ENCODE measurements at places on chromosomes 1 and 21.

DNA sequence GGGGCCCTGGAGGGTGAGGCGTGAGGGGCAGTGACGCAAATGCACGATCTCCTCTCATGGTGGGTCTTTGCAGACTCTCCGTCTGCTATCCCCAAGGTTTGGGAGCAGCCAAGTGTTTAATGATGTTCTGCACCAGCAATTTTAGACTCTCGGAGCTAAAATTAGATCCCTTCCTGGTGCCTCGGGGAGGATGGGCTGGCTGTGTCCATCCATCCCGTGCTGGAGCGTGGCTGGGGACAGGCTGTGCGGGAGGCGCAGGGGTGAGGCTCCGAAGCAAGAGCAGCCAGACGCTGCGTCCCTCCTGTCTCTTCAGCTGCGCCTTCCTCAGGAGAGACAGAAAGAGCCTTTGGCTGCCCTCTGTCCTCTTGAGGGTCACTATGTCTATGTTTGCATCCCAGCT is 387.6 kb downstream of the CAMTA1 start:
- DNase-seq = no peak

- DNase-seq = peak; percentile 22
These were observed 697 bp downstream of the SLC22A15 start for GRCh38 chr1:115976921-115977498.

DNA sequence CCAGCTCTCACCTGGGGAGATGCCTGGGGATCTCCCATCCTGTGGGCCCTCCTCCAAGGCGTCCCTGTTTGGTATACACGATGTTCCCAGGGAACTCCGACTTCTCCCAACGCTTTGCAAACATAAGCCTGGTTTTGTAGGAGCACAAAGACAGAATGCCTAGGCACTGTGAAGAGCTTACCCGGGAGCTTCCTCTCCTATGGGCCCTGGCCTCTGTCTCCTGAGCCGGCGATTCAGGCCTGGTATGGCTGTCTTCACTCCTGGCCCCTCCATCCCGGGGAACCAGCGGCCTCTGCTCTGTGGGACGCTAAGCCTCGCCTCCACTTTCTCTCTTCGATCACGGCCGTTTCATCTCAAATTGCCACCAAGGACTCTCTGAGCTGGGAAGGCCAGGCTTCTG is 59.6 kb upstream of the ACTRT2 start:
- DNase-seq = no peak

GRCh38 chr1:56003846-56004245 is 575.5 kb downstream of the PLPP3 start:
- DNase-seq = no peak

DNA sequence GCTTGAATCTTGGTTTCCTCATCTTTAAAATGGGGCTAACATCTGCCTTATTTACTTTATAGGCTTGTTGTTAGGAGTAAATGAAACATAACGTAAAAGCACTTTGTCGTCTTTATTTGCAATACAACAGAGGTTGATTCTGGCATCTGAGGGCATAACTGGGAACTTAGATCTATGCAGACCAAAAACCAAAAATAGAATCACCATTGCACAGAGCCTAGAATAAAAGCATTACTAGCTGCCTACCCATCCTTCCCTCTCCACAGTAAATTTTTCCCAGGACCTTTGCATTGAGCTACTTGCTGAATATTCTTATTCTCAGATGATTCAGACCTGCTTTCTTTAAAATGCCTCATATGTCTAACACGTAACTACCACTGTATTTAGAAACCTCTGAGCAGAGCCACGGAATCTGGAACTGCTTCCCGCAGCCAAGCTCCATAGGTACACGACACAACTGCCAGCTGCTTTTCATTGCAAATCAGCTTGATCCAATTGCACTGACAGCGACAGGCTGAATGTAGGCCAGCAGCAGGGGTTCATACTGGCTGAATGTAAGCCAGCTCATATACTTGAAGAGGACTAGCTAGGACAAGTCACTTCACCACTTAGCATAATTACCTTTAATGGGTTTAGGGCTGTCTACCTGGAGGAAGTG is 33.2 kb upstream of the SERBP1 start:
- DNase-seq = no peak

- no peak for DNase-seq
These were observed 72.0 kb downstream of the UMODL1 start for GRCh38 chr21:42143111-42143510.

GRCh38 chr1:53585129-53585528 is 125.9 kb downstream of the DMRTB1 start:
- peak; percentile 39 for DNase-seq

- DNase-seq = no peak
These were observed 866.3 kb upstream of the B3GALT2 start for GRCh38 chr1:194052514-194053338.

- DNase-seq = peak; percentile 75
These were observed 221.4 kb upstream of the PKN2 start for GRCh38 chr1:88462488-88463261.

GRCh38 chr1:220873868-220874655 is 5.2 kb upstream of the HLX start:
- DNase-seq = peak; percentile 69

DNA sequence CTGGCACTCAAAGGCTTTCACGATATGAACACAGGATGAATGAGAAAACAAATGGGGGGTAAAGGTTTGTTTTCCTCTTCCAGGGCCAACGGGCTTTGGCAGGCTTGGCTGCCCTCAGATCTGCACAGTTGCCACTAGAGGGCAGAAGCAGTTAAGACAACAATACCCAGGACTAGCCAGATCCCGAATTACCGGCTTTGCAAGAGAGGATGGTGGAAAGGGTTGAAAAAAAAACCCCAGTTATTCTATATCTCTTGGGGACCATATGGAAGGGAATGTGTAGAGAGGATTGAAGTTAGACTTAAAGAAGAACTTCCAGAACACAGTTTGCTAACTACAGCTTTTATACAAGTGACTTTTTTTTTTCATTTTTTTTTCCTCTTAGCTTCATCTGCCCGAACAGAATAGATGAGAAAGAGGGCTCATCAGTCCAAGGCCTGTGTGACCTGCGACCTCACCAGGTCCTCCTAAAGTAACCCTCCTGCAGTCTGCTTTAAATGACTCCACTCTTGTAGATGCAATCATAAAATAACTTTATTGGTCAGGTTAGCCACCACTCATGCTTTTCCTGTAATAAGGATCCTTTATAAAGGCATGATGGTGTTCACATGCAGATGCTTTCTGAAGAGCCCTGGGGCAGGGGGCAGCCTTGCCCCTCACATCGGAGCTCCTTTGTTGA is 10.7 kb downstream of the FMOD start:
- peak; percentile 94 for DNase-seq

DNA sequence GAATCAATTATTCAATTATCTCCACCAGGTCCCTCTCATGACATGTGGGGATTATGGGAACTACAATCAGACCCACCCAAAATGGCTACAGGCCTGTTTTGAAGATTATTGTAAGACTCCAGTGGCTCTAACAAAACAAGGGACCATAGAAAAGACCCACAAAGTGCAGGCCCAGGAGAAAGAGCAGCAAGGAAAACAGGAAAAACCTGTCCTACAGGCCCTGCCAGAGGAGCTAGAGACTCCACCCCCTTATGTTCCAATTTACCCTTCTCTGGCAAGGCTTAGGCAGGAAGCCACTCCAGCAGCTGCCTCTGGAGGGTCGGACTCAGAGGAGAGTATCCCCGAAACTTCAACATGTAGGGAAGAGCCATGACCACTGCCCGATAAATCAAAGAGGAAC is 96.5 kb downstream of the LIPI start:
- DNase-seq = peak; percentile 20

- no peak for DNase-seq
These were observed 49.4 kb downstream of the NFIA start for GRCh38 chr1:61131716-61132115.

- no peak for DNase-seq
These were observed 19.1 kb downstream of the SPOCD1 start for GRCh38 chr1:31796707-31797106.

DNA sequence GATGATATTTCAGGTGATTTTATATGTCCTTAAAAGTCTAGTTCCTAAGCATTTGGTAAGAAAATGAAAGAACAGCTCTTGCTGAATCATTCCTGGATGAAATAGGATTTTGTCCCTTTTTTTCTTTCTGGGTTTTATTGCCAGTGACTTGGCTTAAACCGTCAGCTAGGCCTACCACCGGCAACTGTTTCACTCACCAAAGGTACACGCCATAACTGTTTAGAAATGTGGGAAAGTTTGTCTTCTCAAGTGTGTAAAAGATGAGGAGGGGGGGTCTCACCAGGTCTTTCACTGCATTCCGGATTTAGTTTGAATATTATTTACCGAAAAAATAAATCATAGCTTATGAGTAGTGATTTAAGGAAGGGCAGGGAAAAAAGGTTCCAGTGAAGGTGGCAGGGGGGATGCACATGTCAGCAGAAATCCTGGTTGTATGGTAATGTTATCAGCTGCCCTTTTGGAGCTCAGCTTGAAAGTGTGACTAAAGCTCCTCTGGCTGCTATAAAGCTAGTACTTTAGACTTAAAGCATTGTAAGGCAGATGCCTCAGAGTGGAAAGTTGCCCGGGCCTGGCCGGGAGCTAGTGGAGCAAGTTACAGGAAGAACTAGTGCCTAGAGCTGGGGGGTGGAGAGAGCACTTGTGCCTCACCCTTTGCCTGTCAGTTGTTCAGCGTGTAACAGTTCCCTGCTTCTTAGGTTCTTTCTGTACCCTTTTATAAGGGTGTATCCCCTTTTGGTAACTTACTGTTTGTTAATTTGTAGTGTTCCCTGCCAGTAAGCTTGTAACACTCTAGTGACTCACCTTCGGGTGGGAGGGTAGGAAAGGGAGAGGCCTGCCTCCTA is 3.1 kb downstream of the ATP1A1 start:
- peak; percentile 87 for DNase-seq

DNA sequence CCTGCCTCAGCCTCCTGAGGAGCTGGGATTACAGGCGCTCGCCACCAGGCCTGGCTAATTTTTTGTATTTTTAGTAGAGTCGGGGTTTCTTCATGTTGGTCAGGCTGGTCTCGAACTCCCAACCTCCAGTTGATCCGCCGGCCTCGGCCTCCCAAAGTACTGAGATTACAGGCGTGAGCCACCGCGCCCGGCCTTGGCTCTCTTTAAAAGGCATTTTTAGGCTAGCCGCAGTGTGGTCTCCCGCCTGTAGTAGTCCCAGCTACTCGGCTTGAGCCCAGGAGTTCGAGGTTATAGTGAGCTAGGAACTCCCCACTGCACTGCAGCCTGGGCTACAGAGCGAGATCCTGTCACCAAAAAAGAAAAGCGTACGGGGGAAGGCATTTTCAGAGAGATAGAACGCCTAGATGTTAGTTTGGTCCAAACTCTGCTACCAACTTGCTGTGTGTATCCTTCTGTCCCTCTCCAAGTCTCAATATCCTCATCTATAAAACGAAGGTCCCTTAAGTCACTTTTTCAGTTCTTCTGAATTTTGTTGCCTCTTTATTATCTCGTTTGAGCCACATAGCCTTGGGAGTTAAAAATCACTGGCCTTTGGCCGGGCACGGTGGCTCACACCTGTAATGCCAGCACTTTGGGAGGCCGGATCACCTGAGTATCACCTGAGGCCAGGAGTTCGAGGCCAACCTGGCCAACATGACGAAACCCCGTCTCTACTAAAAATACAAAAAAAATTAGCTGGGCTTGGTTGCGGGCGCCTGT is 734 bp downstream of the MED18 start:
- peak; percentile 41 for DNase-seq

DNA sequence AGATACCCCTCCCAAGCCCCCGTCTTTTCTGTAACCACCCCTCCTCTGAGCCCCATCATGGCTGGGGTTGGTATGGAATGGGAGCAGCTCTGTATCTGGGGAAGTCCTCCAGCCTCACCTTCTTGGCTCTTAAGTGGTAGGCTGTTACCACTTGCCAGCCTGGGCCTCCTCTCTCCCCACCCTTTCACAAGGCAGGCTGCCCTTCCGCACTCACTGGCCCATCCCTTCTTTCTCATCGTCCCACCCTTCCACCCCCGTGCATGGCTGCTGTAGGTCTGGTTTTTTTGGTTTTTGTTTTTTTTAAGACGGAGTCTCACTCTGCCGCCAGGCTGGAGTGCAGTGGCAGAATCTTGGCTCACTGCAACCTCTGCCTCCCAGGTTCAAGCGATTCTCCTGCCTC is 5.2 kb downstream of the CYB561D1 start:
- DNase-seq = no peak

GRCh38 chr1:204356997-204357396 is 2.7 kb downstream of the PLEKHA6 start:
- no peak for DNase-seq

- DNase-seq = no peak
These were observed 102.7 kb downstream of the LYST start for GRCh38 chr1:235763962-235764361.

- DNase-seq = peak; percentile 46
These were observed 232.5 kb downstream of the NCAM2 start for GRCh38 chr21:21230672-21231071.

DNA sequence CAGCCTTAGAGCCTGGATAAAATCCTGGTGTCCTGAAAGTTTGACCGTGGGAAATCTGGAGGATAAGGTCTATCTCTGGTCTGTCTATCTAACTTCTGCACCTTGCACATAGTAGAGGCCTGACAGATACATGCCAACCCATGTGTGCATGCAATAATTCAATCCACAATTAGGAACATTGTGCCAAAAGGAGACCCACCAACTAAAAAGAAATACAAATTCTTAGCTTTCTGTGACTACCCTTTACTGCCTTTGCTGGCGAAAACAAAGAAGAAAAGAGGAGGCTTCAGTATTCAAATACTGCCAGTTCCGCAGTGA is 381 bp upstream of the KLHL20 start:
- no peak for DNase-seq

DNA sequence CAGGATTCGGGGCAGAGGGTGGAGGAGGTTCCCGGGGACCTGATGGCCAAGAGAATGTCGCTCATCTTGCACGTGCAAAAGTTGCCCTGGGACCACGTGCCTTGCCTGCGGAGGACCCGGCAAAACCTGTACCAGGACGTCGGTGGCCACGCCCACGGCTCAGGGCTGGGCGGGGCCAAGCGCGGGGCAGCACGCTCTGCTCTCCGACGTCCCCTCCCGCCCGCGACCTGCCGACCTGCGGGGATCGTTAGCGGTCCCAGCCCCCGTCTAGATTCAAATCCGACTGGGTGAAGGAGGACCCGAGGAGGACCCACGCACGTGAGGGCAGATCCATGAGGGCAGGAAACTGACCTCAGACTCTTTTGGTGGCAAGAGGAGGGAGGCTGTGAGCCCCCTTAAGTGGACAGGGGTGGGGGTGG is at the start of gene C1orf167:
TSS of gene C1orf167 (plus strand) at position 206 of the 419 bp plus-strand sequence. CDS start 2,208 bp downstream, outside the sequence.
- DNase-seq = peak; percentile 54

GRCh38 chr1:83101406-83101805 is 897.5 kb downstream of the TTLL7 start:
- no peak for DNase-seq

DNA sequence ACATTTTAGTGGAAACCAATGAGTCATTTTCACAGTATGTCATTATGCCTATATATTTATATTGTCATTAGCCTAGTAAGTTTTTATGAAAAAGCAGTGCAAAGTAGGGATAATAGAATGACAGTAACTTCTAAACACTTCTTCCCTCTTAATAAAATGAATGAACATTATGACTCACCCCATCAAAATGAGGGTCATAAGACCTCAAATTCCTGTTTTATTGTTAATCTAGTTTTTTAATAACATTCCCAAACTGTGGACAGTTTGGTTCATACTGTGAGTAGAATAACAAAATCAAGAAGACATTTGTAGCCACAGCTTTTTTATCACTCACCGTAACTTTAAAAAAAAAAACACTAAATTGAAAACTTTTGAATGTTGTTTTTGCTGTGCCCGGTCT is 160.5 kb downstream of the LRRC40 start:
- no peak for DNase-seq
